Esophagus muscularis mucosa (tissue), 4 donors: ENCODE measurements at places on chromosomes 11 and 22.

DNA sequence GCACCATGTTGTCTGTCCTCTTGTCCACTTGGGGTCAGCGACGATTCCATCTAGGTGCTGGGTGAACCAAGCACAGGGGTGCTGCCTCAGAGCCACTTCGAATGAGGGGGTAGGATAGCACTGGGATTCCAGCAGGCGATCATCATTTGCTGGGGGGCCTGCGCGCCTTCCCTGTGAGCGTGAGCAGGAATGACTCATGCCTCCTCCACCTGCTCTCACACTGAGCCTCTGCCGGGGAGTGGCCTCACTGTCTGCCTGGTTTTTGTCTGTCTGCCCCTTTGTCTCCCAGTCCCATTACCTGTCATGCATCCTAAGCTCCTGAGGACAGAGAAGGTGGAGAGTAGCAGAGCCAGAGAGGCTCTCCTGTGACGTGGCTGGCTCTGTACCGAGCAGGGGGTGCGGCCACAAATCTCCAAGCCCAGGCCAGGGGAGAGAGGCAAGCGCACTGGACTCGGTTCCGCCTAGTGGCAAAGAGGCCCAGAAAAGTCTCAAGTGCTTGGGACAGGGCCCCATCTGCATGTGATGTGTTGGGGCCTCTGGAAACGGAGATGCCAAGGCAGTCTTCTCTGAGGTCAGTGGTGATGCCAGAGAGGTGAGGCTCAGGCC lies 30.8 kb downstream of the RSPH14 start:
- H3K27ac ChIP-seq: no peak overlapping the region
- no peaks in the 10 kb centered on the region for H3K27me3 ChIP-seq
- H3K4me1 ChIP-seq: peaks cover 15% of the 10 kb centered on the region
- H3K36me3 ChIP-seq: no peaks in the 10 kb centered on the region

- peak overlapping the region; percentile 95 for H3K4me3 ChIP-seq
- H3K27me3 ChIP-seq: no peaks in the 10 kb centered on the region
- peaks cover 45% of the 10 kb centered on the region for H3K4me1 ChIP-seq
- no peak for DNase-seq
- H3K27ac ChIP-seq: peak overlapping the region; percentile 76
These were observed 352 bp downstream of the C22orf23 start for GRCh38 chr22:37953062-37953436.

- H3K4me1 ChIP-seq: no peaks in the 10 kb centered on the region
- peak; percentile 62 for DNase-seq
- H3K27me3 ChIP-seq: no peaks in the 10 kb centered on the region
- no peak overlapping the region for H3K27ac ChIP-seq
These were observed 77.2 kb downstream of the MYEOV start for GRCh38 chr11:69370984-69371709.

DNA sequence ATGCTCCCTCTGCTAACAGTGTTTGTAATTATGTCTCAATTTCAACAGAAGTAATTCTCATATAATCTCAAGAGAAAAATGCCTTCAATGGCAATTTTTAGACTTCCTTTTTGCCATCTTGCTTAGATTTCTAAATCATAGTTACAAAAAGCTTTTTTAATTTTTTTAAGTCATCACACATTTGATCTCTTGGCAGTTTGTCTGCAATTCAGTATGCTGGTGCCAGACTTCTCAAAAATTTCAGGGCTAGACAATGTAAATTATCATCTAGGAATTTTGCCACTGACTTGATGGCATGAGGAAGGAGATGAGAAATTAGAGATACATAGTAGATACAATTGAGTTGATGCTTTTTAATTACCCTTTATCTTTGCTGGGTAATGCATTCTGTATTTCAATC lies 1176.7 kb upstream of the CNTN5 start:
- DNase-seq: no peak
- H3K27me3 ChIP-seq: no peaks in the 10 kb centered on the region
- no peak overlapping the region for H3K4me3 ChIP-seq
- H3K4me1 ChIP-seq: no peaks in the 10 kb centered on the region
- no peaks in the 10 kb centered on the region for H3K36me3 ChIP-seq

- H3K4me1 ChIP-seq: no peaks in the 10 kb centered on the region
- no peak overlapping the region for H3K4me3 ChIP-seq
- no peaks in the 10 kb centered on the region for H3K27me3 ChIP-seq
- no peaks in the 10 kb centered on the region for H3K36me3 ChIP-seq
- DNase-seq: no peak
These were observed 39.4 kb upstream of the TOLLIP start for GRCh38 chr11:1348796-1349326.

DNA sequence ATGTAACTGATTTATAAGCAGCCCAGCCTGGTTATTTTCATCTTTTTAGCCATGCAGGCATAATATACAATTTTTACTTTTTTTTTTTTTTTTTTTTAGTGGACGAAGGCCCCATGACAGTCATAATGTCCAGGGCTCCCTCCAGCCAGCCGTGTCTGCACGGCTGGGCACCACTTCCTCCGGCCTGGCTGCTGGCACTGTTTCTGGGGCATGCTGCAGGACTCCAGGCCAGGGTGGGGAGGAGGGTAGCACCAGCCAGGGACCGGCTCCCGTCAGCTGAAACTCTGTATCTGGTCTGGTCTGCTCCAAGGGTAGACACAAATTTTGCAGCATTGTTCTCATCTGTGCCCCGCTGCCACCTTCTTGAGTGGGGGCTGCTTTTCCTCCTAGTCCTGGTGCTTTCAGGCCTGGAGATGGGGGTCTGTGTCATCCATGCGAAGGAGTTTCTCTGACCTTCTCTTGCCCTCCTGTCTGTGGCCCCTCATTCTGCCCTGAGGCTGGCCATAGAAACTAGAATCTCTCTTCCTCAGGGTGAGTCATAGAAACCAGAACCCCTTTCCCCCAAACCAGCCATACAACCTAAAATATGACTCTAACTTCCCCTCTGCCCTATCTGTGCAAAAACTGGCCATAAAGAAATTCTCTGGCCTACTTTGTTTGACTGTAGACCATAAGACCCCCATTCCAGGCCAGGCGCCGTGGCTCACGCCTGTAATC lies 9.2 kb upstream of the RRP7A start:
- H3K27me3 ChIP-seq: no peaks in the 10 kb centered on the region
- DNase-seq: no peak
- no peaks in the 10 kb centered on the region for H3K36me3 ChIP-seq

- H3K4me1 ChIP-seq: no peaks in the 10 kb centered on the region
- no peaks in the 10 kb centered on the region for H3K27me3 ChIP-seq
These were observed 1232.3 kb downstream of the TBC1D22A start for GRCh38 chr22:47994601-47995263.

- no peaks in the 10 kb centered on the region for H3K27me3 ChIP-seq
- no peaks in the 10 kb centered on the region for H3K36me3 ChIP-seq
- peak overlapping the region; percentile 84 for H3K27ac ChIP-seq
- peak overlapping the region; percentile 74 for H3K4me3 ChIP-seq
These were observed 23.5 kb upstream of the SUSD2 start for GRCh38 chr22:24157822-24158135.

- peaks cover 27% of the 10 kb centered on the region for H3K4me1 ChIP-seq
- no peaks in the 10 kb centered on the region for H3K27me3 ChIP-seq
- H3K27ac ChIP-seq: peak overlapping the region; percentile 89
- no peaks in the 10 kb centered on the region for H3K36me3 ChIP-seq
These were observed 27.6 kb upstream of the TOLLIP start for GRCh38 chr11:1336836-1337646.

- H3K27me3 ChIP-seq: no peaks in the 10 kb centered on the region
- no peaks in the 10 kb centered on the region for H3K36me3 ChIP-seq
- H3K4me3 ChIP-seq: no peak overlapping the region
These were observed 41.5 kb upstream of the CCND1 start for GRCh38 chr11:69599502-69599901.
